Panc1 (cell line): ENCODE measurements at places on chromosomes 7 and 10. TPM values are rescaled to one million over a fixed set of nuclear protein-coding genes. Genes with fewer than 3 reads are reported as not detected.

Gene MRLN
- not detected for total RNA-seq

Gene GFRA1
- 0.10 TPM for total RNA-seq

Gene WAC
- total RNA-seq, result 70.7 TPM

DNA sequence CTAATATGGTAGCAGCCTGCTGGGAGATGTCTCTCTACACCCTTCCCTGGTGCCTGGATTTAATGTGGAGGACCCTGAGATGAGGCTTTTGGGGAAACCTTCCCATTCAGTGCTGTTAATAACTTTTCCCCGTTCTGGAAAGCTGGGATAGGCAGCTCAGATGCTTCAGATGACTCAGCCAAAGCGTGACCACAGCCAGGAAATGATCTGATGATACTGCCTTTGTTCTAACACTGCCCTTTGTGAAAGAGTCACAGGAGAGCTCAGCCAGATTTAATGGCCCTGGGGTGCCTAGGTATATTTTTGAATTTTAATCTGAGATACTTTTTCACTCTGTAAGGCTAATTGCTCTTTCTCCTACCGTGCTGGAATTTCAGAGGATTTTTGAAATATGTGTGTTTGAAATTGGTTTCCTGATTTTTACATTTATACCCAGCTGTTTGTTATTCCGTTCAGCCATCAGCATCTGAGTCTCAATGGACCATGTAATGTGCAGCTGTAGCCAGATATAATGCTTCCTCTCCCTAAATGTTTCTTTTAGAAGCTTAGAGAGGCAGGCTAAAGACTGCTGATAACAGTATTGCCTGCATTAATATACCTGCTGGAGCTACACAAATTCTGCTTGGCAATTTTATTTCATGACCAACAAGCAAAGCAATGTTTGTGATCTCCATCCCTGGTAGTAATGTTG lies 17.8 kb downstream of the CELF2 start:
- H3K27ac ChIP-seq, result no peak overlapping the region
- no peak overlapping the region for H3K4me3 ChIP-seq
- H3K36me3 ChIP-seq, result no peaks in the 10 kb centered on the region
- no peaks in the 10 kb centered on the region for H3K27me3 ChIP-seq
- no peaks in the 10 kb centered on the region for H3K4me1 ChIP-seq

GRCh38 chr7:42232275-42232674 lies 4.7 kb downstream of the GLI3 start:
- no peak overlapping the region for H3K4me3 ChIP-seq
- no peaks in the 10 kb centered on the region for H3K36me3 ChIP-seq
- no peak overlapping the region for H3K27ac ChIP-seq
- H3K27me3 ChIP-seq, result peaks cover 15% of the 10 kb centered on the region
